T-cell (primary cell): ENCODE measurements at places on chromosomes 13 and 19. TPM values are rescaled to one million over a fixed set of nuclear protein-coding genes. Genes with fewer than 3 reads are reported as not detected.

Gene CD209
- total RNA-seq, result not detected

- H3K27me3 ChIP-seq, result peaks cover 2% of the 10 kb centered on the region
- DNase-seq, result peak; percentile 13
- no peaks in the 10 kb centered on the region for H3K36me3 ChIP-seq
- H3K4me3 ChIP-seq, result no peak overlapping the region
- no peaks in the 10 kb centered on the region for H3K4me1 ChIP-seq
- H3K27ac ChIP-seq, result no peak overlapping the region
Measured at GRCh38 chr19:54481326-54481930, 8.3 kb upstream of the CDC42EP5 start.

DNA sequence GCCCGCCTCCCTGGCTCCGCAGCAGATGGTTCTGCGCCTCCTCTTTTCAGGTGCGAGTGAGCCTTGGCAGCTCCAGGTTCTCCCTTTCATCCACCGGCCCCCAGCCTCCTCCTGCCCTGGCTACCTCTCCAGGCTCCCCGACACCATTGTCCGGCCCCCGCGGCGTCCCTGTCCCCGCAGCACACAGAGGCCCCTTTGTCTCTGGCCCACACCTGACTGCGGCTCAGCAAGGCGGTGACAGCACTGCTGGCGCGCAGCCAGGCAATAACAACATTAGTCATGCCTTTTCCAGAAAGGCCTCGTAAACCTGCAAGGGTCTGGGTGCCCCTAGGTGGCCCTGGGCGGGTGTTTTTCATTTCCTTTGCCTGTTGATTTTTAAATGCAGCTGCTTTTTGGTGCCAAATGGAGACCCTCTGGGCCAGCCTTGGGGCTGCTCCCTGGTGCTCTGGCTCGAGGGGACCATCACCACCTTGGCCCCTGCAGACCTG lies 73.2 kb upstream of the MEDAG start:
- no peaks in the 10 kb centered on the region for H3K4me1 ChIP-seq
- no peaks in the 10 kb centered on the region for H3K27me3 ChIP-seq
- no peak overlapping the region for H3K27ac ChIP-seq

DNA sequence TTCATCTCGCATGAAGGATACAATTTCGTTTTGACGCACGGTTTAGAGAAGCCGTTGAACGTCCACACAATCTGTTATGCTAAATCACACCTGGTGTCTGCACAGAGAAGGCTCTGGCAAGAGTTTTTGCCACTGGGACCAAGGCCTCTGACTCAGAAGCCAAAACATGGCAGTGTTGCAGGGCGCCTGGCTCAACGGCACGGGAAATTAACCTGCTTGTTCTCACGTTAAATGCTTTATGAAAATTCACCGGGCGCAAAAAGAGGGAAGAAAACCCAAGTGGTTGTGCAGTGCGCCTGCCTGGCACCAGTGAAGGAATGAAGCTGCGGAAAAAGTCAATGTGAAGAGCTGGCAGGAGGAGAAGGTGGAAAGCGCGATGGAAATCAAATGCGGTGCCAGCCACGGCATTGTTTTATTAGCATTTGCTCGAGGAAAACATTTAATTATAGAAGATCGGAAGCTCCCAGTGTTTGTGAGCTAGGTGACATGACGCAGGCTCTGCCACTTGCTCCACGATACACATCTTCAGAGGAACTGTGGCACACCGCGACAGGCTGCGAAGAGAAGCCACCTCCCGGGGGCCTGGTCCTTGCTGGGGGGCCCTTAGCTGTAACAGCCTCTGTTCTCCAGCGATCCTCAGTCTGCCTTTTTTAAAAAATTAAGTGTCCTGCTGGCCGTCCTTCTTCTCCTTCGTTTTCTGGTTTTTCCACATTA lies 126.2 kb downstream of the ZIC5 start:
- no peaks in the 10 kb centered on the region for H3K27me3 ChIP-seq
- H3K4me3 ChIP-seq, result no peak overlapping the region

DNA sequence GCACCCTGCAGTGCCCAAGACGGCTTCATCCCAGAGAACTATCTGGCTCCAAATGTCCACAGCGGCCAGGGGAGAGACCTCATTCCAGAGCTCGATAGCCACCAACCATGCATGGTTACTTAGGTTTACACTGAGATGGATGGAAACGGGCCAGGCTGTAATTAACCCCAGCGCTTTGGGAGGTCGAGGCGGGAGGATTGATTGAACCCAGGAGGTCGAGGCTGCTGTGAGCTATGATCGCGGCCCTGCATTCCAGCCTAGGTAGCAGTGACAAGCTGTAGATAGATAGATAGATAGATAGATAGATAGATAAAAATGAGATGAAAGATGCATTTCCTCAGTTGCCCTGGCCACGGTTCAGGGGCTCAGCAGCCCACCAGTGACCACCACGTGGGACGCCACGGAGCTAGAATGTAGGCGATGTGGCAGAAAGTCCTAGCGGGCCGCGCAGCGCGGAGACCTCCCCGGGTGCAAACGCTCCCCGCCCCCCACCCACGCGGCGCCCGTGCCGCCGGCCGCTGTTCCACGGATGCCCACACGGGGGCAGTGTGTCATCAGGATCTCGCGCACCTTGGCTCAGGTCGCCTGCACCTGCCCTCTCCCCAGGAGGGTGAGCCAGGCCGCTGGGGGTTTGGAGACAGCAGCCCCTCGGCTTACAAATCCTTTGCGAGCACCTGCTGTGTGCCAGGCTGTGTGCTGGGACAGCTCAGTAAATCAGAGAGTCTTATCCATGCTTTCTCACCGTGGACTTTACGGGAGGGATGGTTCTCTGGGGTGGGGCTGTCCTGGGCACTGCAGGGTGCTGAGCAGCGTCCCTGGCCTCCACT lies 13.5 kb upstream of the TLE5 start:
- peak; percentile 74 for DNase-seq
- peaks cover 2% of the 10 kb centered on the region for H3K4me1 ChIP-seq
- H3K36me3 ChIP-seq, result no peaks in the 10 kb centered on the region
- peaks cover 17% of the 10 kb centered on the region for H3K27me3 ChIP-seq
- H3K27ac ChIP-seq, result no peak overlapping the region
